ENCODE measurements at places on chromosomes 13 and 19.

GRCh38 chr13:69970520-69970919 lies 137.1 kb upstream of the ATXN8OS start:
- DNase-seq, result no peak

- DNase-seq, result no peak
Observed at GRCh38 chr13:30601836-30602235, 15.9 kb upstream of the USPL1 start.

DNA sequence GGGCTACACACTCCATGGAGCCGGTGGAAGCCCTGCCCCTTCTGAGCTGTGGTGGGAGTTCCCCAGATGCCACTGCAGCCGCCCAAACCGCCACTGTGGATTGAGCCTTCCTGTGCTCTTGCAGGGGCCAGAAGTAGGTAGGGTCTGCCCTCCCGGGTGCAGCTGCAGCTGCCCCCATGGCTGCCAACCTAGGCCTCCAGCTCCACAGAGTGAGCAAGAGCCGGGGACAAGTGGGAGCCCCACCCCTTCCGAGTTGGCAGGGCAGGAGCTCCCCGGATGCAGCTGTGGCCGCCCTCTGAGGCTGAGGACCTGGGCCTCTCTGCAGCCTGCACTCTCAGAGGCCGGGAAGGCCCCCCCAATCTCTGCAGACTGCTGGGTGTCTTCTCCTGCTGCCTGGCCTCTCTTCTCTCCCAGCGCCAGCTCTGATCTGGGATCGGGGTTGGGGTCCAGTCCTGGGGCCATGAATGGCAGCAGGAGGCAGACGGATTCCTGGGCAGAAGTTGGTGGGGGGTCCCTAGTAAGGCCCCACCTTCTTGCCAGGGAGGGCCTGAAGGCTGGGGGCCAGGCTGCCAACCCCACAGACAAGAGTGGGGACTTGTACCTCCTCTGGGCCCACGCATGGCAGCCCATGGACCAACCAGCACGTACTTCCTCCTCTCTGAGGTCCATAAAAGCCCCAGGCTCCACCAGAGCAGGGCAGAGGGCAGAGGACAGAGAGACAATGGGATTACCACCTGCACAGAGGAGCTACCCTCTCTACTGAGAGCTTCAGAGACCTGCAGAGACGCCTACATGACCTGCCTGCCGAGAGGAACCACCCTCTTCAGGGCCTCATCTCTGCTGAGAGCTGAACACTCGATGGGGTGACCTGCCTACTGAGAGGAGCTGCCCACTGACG lies 28.9 kb downstream of the AP2S1 start:
- DNase-seq, result peak; percentile 21

DNA sequence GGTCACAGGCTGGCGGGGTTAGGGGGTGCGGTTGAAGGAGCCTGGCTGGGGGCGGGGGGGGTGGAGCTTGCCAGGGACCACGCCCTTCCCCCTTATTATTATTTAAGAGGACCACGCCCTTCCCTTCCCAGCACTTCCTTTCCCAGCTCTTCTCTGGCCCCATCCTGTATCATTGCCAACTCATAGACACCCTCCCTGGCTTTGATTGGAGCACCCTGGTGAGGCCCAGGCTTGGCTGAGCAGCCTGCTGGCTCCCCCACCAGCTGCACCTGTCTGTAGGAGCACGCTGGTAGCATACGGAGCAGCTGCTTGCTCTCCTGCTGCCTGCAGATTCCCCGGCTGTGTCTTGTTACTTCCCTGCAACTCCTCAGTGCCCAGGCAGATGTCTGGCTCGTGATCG lies 62.5 kb upstream of the PDX1 start:
- DNase-seq, result no peak

GRCh38 chr19:46730595-46730994 lies 13.7 kb upstream of the PRKD2 start:
- DNase-seq, result no peak

DNA sequence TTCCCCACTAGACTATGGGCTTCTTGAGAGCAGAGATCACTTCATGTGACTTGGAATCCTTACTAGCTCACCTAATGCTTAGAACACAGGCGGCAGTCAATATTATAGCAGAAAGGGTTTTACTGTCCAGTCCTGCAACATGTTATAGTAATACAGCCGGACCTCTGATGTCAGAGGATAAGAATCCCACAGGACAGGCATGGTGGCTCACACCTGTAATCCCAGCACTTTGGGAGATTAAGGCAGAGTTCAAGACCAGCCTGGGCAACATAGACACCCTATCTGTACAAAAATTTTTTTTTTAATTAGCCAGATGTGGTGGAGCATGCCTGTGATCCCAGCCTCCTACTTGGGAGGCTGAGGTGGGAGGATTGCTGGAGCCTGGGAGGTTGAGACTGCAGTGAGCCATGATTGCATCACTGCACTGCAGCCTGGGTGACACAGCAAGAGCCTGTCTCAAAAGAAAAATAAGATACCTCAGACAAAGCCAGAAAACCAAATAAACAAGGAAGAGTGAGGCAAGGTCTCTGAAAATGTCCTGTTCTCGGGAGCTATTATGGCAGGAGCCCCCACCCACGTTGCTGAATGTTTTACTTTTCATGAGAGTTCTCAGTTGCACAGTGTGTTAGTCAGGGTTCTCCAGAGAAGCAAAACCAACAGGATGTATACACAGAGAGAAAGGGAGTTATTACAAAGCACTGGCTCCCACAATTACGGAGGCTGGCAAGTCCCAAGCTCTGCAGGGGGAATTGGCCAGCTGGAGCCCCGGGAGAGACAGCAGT lies 100.8 kb downstream of the UBL3 start:
- no peak for DNase-seq

DNA sequence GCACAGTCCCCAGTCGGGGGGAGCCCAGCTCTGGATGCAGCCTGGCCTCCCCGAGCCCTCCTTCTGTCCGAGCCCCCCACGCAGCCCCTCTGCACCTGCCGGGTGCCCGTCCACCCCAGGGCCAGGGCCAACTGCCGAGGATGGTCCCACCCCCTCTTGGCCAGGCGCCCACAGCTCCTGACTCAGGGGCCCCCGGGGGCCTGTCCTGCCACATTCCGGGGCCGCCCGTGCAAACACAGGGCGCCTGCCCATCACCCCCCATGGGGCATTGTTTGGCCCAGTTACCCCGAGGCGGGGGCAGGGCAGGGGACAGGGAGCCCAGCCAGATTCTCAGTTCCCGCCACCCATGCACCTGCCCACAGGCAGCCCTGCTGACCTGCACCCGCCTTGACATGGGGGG lies 5.3 kb upstream of the TCF3 start:
- no peak for DNase-seq
